Activated CD4-positive, alpha-beta T cell treated with anti-CD3 and anti-CD28 coated beads, Interleukin-2, Interleukin-4, amounts not matched to agents 100 ng/mL and 50 ng/mL, durations not matched to agents 16 hours and 8 hours (primary cell): ENCODE measurements at places on chromosomes 16 and 17.

DNA sequence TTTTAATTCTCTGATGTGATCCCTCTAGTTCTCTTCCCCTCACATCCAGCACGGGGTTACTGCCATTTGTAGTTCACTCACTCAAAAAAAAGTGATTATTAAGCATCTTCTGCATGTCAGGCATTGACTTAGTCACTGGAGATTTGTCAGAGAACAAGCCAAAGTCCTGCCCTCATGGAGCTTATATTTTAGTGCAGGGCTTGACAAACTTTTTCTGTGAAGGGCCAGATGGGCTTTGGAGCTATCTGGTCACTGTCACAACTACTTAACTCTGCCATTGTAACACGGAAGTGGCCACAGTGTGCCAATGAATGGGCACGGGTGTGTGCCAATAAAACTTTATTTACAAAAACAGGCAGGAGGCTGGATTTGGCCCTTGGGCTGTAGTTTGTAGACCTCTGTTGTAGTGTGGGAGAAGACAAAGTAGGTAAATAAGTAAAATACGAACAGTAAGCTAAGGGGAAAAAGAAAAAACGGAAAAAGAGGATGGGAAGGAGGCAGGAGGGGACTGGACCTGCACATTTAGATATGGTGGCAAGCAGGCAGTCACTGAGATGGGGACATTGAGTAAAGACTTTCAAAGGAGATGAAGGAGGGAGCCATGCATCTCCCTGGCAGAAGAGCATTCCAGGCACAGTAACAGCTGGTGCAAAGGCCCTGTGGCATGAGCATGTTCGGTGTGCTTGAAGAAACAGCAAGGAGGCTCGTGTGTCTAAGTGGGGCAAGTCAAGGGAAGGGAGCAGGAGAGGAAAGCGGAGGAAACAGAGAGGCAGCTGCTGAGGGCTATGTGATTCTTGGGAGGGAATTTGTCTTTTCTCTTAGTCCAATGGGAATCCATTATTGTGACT, 202.8 kb upstream of the CACNG3 start:
- no peak for DNase-seq

- DNase-seq, result no peak
Measured at GRCh38 chr17:54544249-54544648, 356.4 kb upstream of the TOM1L1 start.

DNA sequence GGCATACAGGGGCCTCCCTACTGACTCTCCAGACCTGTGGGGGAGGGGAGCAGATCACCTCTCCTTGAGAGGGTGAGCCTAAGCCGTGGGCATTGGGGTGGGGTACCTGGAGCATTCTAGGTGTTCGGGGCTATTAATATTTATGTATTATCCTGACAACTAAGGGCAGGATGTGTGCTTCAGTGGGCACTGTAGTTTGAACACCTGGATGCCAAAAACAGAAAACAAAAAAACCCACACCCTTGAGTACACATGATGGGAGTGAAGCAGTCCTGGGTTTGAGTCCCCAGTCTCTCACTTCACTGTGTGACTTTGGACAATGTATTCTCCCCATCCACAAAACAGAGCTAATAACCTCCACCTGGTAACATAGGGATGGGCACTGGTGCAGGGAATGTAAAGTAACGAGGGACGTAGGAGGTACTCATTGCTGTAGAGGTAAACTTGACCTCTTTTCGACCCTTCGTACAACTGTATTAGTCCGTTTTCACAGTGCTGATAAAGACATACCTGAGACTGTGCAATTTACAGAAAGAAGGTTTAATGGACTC, 257.8 kb downstream of the CPPED1 start:
- no peak for DNase-seq

DNA sequence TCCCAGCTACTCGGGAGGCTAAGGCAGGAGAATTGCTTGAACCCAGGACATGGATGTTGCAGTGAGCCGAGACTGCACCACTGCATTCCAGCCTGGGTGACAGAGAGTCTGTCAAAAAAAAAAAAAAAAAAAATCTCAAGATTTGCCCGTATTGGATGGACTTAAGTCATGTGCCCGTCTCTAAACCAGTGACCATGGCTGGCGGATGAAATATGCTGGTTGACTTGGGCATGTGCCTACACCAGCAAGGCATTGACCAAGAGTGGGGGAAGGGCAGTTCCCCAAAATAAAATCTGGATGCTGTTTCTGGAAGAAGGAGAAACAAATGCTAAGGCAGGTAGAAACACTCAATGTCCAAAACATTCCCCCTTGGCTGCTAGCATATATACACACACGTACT, 21.5 kb upstream of the COL1A1 start:
- DNase-seq, result no peak

- DNase-seq, result no peak
Measured at GRCh38 chr16:67430504-67430976, 381 bp upstream of the HSD11B2 start.

DNA sequence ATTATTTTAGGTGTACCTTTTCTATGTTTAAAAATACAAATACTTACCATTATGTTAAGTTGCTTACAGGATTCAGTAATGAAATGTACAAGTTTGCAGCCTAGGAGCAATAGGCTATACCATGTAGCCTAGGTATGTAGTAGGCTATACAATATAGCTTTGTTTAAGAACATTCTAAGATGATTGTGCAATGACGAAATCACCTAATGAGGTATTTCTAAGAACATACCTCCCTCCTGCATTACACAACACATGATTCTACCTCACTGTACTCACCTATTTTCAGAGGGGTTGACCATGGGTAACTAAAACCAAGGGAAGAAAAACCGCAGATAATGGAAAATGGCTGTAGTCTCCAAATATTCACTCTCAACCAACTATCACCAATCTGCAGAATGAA, 35.3 kb upstream of the TBC1D3K start:
- DNase-seq, result no peak

DNA sequence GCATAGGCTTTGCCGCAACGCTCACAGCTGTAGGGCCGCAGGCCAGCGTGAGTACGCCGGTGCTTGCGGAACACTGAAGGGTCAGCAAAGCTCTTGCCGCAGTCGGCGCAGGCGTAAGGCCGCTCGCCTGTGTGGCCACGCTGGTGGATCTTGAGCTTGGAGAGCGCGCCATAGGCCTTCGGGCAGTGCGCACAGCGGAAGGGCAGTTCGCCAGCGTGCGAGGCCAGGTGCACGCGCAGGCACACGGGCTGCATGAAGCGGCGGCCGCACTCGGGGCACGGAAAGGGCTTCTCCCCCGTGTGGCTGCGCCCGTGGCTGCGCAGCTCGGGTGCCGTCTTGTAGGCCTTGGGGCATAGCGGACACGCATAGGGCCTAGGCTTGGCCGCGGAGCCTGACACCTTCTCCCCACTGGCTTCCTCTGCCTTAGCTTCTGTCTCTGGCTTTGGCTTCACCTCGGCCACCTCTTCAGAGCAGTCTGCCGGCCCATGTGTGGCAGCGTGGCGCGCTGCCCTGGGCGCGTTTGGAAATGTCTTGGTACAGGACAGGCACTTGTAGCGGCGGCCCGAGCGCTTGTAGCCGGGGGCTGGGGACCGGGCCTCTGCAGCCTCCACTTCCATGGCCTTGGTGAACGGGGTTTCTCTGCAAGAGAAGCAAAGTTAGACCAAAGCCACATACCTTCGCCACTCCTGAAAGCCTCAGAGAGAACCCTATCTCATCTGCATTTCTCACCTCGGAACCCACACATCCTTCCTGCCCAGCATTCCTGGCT, 10.0 kb downstream of the ZNF668 start:
- DNase-seq, result peak; percentile 52

- DNase-seq, result peak; percentile 22
Measured at GRCh38 chr16:324451-325334, 27.8 kb downstream of the AXIN1 start.

- DNase-seq, result no peak
Measured at GRCh38 chr16:67773569-67774456, 32.5 kb downstream of the RANBP10 start.

DNA sequence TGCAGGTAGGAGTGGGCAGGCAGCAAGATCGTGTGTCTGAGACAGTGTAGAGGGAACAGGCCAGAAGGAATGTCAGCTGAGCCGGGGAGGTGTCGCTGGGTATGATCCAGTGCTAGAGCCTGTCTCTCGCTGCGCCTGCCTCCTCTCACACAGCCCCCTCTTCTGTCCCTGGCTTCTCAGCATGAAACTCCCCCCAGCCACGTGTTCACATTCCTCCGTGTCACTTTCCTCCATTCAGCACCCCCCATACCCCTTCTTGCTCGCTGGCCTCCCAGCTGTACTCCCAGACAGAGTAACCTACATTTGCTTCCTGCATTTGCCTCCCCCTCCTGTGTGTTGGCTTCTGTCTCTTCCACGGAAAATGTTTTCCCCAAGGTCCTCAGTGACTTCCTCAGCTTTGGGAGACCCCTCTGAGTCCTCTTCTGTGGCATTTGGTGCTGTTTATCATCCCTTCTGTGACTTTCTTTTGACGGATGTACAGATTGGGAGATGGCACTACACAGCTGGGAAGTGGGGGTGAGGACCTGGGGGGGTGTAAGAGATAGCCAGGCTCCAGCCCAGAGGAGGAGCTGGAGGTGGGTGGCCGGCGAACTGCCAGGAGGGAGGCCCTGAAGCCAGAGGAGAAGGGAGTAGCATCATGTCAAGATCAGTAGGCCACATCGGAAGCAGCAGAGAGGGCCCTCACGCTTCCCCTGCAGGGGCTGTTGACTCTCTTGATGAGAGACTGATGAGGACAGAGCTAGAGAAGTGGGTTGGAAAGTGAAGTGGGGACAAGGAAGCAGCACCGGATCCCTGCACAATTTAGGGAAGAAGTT, 19.2 kb downstream of the SGF29 start:
- DNase-seq, result no peak

GRCh38 chr17:78390241-78391050, 12.0 kb downstream of the PGS1 start:
- DNase-seq, result no peak

DNA sequence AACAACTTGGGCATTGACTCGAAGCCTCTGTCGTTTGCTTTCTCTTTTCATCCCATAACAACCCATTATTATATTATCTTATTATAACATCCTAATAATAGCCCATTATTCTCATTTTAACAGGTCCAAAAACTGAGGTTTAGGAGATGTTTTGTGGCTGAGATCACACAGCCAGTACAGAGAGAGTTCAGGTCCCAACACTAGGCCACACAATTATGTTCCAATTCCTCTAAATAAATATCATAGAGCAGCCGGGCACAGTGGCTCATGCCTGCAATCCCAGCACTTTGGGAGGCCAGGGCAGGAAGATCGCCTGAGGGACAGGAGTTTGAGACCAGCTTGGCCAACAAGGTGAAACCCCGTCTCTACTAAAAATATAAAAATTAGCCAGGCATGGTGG, 40.3 kb upstream of the KIFC3 start:
- DNase-seq, result no peak

DNA sequence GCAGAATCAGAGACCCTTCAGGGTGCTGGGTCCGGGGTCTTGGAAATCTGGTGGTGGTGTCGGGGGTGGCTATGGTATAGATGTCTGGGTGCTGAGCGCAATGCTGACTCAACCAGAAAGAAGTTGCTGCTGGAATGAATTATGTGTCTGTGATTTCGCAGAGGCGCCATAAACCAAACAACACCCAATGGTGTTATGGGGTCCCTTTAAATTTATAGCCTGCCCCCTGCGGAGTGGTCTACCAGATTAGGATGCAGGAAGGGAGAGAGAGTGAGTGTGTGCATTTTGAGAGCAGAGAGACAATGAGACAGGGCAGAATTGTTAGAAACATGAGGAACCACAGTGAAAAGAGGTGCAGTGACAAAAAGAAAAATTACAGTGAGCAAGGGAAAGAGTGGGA, 100.7 kb upstream of the CDH11 start:
- no peak for DNase-seq

DNA sequence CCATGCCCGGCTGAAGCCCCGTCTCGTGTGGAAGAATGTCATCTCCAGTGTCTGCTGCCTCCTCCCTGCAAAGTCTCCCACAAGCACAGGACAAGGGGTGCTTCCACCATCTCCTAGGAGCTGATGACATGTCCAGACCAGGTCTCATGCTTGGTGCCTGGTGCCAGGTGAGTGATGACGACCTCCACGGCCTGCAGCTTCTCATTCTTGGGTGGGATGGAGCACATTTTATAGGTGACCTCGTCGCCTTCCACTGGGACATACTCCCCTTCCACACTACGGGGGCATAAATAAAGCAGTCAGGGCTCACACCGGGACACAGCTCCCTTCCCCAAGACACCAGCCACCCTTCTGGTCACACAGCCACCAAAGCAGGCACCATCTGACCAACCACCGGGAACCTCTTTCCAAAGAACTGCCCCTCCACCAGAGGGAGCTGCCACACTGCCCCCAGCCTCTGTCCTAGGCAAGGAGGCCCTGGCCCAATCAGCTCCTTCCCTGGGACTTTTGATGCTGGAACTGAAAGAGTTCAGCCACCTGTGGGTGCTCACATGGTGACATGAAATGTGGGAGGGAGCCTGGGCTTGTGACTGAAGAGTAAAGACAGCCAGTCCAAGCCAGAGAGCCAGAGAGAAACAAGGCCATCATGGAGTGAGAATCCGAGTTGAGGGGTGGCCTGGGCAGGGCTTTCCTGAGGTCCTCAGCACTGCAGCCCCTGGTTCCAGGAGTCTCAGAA, 13.6 kb downstream of the CARHSP1 start:
- no peak for DNase-seq
